ENCODE measurements at places on chromosomes 2 and 18. TPM values are rescaled to one million over a fixed set of nuclear protein-coding genes. Genes with fewer than 3 reads are reported as not detected.

- DNase-seq, result no peak
Measured at GRCh38 chr2:101364878-101365277, 22.4 kb downstream of the CREG2 start.

GRCh38 chr2:209471037-209471436, 47.2 kb downstream of the MAP2 start:
- DNase-seq, result no peak

GRCh38 chr2:188725746-188726360, 248.3 kb upstream of the COL3A1 start:
- no peak for DNase-seq

- DNase-seq, result no peak
Measured at GRCh38 chr2:219723311-219723710, 95.9 kb downstream of the SLC4A3 start.

The CREG2 gene
- 2.2 TPM for total RNA-seq

DNA sequence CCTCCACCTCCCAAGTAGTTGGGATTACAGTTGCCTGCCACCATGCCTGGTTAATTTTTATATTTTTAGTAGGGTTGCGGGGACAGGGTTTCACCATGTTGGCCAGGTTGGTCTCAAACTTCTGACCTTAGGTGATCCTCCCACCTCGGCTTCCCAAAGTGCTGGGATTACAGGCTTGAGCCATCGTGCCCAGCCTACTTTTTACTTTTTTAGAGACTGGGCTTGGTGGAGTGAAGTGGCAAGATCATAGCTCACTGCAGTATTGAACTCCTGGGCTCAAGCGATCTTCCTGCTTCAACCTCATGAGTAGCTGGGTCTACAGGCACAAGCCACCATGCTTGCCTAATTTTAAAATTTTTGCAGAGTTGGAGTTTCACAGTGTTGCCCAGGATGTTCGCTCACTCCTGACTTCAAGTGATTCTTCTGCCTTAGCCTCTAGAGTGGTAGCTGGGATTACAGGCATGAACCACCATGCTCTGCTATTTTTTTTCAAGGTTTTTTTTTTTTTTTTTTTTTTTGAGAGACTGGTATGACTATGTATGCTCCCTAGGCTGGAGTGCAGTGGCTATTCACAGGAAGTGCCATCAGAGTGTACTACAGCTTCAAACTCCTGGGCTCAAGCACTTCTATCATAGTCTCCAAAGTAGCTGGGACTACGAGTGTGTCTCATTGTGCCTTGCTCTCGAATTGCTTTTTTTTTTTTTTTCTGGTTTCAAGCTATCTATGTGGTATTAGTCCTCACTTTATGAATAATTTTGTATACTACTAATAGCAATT, 11.9 kb downstream of the MSH2 start:
- DNase-seq, result no peak

DNA sequence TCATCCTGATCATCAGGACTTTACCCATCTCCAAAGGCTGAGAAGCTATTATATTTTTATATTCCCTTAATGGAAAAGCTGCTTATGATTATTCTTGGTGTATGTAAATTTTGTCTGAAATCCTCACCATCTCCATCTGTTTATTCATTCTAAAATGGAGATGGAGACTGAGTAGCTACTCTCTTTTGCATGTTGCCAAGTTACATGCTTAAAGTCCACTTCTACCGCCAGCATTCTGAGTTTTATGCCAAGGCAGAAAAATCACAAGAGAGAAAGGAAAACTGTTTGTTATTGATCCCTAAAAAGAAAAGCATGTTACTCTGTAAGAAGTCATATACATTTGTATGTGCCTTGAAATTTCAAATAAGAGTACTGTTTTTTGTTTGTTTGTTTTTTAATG, 94.4 kb upstream of the NOSTRIN start:
- no peak for DNase-seq

DNA sequence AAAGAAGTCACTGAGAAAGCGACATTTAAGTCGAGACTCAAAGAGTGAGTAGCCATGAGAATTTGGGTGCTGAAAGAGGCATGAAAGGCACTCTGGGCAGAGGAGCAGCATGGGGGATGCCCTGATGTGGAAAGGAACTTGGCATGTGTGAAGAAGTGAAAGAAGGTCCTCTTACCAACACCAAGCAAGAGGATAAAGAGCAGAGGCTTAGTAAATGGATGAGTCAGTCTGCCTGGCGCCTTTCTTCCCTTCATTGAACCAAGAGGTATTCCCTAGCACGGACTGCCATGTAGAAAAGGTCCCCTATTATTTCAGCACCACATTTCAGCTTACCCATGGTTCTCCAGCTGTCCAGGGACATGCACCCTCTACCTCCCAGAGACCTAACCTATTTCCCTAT, 221.1 kb upstream of the NRP2 start:
- no peak for DNase-seq

DNA sequence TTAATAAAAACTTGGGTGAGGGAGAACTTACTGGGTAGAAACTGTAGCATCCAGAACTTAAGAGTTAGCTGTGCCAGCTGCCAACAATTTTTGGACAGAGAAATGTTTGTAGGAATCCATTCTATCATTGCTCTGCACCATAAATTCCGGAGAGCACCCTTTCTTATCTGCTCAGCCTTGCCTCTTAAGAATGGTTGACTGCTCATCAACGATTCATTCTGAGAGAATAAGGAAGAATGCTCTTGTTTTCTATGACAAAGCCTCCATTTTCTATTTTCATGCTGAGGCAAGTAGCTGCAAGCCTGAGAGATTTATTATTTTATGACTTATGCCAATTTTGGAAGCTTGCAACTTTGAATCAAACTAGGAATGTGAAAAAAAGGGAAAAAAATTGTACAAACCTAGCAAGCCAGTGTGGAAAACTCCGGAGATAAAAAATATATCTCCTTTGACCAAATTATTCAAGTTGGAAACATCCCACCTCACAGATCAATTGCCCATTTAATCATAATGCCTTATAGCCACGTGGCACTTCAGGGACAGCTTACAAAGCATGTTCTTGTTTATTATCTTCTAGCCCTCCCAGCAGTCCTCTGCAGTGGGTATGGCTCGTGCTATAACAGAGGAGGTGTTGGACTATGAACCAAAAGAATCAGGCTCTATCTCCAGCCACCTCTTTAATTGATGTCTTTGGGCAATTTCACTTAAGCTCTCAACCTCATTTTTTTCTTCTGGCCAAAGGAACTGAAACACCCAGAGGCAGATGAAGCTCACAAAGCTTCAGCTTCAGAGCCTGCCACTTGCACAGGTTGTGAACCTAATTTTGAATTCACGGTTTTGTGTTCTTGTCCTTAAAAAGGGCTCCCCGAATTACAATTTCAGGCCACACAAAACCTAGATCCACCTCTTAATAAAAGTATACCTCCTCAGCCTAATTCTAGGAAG, 40.9 kb upstream of the ATL2 start:
- no peak for DNase-seq

DNA sequence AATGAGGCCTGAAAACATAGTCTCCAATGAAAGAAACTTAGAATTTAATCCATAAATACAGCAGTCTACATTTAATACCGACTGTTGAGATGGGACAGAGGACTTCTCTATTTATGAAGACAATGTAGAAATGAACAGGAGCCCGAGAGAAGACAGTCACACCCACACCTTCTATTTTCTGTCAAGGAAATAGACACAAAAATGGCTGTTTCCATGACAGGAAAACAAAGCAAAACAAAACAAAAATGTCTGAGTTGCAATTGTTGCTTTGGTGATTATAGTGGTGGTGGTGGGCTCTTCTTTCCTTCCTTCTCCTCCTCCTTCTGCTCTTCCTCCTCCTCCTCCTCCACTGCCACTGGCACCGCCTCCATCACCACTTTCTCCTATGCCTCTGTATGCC, 72.3 kb upstream of the CCDC68 start:
- DNase-seq, result no peak

GRCh38 chr2:43636621-43637020, 439 bp upstream of the PLEKHH2 start:
- no peak for DNase-seq

- no peak for DNase-seq
Measured at GRCh38 chr18:8874872-8875271, 169.5 kb downstream of the MTCL1 start.

DNA sequence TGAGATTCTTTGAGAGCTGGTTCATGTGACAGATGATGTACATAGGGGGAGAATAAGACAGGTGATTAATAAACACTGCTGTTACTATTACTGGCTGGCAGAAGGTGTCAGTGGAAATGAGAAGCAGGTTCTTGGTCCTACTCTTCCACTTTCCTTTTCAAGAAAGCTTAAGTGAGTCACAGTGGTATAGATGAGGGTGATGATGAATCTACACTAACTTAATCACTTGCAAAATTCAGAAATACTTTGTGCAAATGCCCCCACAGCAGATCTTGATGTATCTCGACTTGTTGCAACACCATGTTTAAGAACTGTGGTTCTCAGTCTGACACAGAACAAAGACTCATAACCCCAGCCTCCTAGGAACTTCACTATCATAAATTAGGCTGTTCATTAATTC, 35.9 kb upstream of the MGAT5 start:
- no peak for DNase-seq

DNA sequence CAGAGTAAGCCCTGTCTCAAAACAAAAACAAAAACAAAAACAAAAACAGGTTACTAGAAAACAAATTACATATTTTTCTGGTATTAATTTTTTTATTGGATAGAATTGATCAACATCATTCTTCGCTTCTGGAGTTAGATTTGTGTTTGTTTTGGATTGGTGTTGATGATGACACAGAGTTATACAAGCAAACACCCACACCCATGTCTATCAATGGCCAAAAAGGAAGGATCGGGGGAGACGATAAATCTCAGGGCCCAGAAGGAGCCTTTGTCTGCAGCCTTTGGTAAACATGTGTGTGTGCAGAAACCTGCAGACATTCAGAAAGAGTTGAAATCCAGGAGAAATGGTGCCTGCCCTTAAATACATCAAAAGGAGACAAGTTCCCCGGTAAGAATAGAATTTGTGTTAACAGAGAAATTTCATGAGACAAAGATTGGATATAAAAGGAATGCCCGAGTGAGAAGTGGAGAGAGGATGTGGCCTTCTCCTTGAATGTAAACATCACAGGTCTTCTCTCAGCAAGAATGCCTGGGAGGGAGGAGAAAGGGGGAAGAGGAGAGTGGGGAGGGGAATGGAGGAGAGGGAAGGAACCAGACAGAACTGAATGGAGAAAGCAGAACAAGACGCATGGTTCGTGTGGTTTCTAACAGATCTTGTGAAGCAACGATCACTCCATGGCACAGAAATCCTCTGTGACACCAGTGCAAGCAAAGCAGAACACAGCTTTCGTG, 40.4 kb upstream of the TMEM178A start:
- DNase-seq, result no peak

- DNase-seq, result no peak
Measured at GRCh38 chr2:183123959-183124221, 353 bp upstream of the NUP35 start.

DNA sequence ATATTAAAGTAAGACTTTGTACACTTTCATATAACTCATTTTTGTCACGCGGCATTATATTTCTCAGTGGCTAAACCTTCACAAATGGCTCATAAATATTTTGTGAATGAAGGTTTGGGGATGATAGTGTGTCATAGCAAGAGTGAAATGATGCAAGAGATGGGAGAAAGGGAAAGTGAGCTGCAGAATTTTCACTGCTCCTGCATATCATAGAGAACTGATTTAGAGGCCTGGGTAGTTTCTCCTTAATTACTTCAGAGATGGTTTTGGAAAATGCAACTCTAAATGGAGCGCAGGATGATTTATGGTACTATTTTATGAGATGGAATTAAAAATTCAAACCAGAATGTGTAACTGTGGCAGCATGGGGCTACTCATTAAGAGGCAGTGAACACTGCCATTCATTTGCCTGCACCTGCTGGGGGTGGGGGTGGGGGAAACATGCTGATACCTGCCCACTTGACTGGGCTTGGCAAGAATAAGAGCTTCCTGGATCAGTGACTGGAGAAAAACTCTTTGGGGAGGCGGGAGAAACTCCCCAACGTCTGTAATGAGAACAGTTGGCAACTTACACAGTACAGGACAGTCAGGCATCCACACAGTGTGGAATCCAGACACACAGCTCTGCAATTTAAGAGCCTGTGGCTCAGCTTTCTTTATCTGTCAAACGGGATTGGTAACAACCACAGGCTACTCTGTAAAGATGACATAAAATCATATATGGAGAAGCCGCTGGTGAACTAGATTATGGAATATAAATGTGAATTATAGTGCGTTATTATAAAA, 941.9 kb downstream of the SLC4A3 start:
- no peak for DNase-seq

DNA sequence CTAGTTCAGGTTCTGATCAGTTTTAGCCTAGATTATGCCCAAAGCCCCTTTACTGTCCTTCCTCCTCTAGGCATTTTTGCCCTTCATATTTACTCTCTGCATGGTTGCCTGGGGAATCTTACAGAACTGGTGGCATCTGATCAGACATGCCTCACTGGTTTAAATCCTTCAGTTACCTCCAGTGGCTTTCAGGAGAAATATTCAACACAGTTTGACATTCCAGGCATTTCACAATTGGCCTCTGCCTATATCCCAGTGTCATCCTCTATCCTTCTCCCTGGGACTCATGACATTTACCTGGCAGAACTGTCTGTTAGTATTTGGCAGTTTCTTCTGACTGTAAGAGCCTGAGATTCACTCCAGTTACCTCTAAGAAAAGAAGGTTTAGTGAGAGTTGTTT, 152.9 kb upstream of the MEIS1 start:
- DNase-seq, result no peak

GRCh38 chr2:124437811-124438210, 412.7 kb downstream of the CNTNAP5 start:
- DNase-seq, result no peak

The FHOD3 gene
- 10.5 TPM for total RNA-seq

The DNAJC5G gene
- total RNA-seq, result 1.4 TPM

The SKOR2 gene
- 0.21 TPM for total RNA-seq

DNA sequence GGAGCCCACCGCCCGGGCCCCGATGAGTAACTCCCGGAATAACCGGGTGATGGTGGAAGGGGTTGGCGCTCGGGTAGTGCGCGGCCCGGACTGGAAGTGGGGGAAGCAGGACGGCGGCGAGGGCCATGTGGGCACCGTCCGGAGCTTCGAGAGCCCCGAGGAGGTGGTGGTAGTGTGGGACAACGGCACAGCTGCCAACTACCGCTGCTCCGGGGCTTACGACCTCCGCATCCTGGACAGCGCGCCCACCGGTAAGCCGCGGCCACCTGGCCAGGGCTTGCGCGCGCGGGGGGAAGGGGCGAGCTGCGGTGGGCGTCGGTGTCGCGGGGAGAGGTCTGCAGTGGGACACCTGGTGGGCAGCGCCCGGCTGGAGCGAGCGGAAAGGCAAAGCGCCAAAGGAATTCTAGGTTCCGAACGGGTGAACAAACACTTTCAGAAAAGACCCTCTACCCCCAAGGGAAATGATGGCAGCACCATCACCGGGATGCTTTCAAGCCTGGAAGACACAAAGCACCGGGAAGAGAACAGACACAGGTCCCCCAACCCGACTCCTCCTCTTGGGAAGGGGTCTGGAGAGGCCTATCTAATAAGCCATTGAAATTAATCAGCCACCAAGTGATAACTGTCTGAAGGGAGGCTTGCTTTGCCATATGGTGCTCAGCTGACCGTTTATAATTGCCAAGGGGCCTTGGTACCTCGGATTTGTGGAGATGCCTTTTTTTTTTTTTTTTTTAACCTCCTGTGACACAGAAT, 1.1 kb downstream of the MIB1 start:
- DNase-seq, result no peak

Data from H1 (cell line).